ENCODE measurements at places on chromosomes 13 and 19.

- no peak for DNase-seq
These were observed 4.2 kb downstream of the OR7D2 start for GRCh38 chr19:9183000-9183399.

- DNase-seq: peak; percentile 59
These were observed at the start of gene S1PR2 for GRCh38 chr19:10230861-10231611. Gene S1PR2, minus strand, starts transcription at chr19:10231331. Its CDS starts 6,426 bp downstream, at chr19:10224905.

- peak; percentile 28 for DNase-seq
These were observed 89.0 kb upstream of the CLDN10 start for GRCh38 chr13:95463531-95463930.

GRCh38 chr13:74904556-74904955, 577.4 kb downstream of the TBC1D4 start:
- DNase-seq: no peak

DNA sequence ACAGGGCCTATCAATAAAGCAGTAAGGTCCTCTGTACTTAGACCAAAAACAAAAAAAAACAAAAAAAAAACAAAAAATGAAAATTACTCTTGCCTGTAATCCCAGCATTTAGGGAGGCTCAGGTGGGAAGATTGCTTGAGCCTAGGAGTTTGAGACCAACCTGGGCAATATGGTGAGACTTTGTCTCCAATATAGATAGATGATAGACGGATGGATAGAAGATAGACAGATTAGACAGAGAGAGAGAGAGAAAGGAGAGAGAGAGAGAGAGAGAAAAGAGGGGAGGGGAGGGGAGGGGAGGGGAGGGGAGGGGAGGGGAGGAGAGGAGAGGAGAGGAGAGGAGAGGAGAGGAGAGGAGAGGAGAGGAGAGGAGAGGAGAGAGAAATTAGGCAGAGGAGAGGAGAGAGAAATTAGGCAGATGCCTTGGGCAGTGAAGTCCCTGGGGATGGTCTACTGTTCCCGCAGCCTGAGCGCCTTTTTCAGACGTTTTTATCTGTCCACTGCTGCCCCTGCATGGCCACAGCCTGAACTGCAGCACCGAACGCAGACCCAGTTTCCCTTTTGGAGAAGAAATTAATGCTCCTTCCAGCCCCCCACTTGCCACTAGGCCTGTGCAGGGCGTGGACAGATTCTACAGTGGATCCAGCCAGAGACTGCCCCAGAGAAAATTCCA, 9.8 kb upstream of the ZNF627 start:
- peak; percentile 76 for DNase-seq

DNA sequence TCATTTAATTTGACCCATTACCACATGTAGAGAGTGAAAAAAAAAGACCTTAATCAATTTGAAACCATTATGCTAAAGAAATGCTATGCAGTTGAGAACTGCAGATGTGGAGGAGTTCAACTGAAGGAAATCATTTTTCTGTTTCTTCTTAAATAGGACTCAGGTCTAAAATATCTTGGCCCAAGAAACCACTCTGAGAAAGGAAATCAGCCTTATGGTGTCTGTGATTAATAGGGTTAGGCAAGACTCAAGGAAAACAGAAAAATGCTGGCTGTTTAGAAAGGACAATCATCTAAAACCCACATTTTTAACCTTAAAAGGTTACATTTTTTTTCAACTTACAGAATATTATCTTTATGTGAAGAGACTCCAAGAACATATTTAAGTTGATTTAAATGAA, 1.9 kb upstream of the SLITRK1 start:
- peak; percentile 21 for DNase-seq

- DNase-seq: peak; percentile 33
These were observed 8.7 kb upstream of the INSL3 start for GRCh38 chr19:17829855-17830566.

DNA sequence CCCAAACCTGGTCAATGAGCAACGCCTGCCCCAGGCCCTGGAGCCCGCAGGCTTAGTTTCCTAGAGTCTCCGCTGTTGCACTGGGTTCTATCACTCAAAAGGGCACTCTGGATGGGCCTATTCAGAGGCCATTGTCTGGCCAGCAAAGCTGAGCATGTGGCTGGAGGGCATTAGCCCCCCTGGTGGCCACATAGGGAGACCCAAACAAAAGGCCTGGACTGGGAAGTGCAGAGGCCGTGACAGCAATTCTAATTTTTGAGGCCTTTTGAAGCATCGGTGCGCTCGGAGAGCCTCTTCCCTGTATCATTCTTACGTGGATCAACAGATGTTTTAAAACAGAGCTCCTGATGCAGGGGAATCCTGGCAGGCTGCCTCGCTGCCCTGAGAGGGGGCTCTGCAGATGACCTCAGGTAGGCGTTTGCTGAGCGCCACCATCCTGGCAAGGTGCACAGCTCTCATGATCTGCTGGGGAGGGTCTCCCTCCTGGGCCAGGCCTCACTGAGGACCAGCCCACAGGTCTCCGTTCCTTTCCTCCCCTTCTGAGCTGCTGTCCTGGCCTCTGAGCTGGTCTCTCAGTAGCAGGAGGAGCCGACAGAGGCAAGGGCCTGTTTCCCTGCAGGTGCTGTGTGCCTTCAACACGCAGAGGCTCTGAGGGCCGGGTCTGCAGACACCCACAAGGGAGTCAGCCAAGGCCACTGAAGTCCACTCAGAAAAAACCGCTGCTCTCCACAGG, 190.5 kb downstream of the URI1 start:
- DNase-seq: no peak

GRCh38 chr13:112238436-112238995, 137.6 kb upstream of the SPACA7 start:
- DNase-seq: no peak

GRCh38 chr19:16850133-16850532, 20.9 kb downstream of the SIN3B start:
- peak; percentile 44 for DNase-seq
